ENCODE measurements at places on chromosomes 2 and 18.

DNA sequence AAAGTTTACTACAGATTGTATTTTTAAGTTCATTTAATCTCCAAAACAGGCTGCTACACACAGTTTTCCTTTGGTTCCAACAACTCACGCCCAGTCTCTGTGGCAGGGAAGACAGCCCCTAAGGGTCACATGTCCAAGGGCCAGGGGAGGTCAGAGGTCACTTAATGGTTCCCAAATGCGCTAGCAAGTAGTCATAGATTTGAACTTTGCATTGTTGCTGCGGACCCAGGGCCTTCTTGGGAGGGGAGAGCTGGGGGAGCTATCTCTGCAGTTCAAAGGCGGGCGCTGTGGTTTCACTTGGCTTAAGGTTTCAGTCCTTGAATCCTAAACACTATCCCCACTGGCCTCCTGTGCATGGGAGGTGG, 74.8 kb upstream of the ZNF532 start:
- DNase-seq: no peak

DNA sequence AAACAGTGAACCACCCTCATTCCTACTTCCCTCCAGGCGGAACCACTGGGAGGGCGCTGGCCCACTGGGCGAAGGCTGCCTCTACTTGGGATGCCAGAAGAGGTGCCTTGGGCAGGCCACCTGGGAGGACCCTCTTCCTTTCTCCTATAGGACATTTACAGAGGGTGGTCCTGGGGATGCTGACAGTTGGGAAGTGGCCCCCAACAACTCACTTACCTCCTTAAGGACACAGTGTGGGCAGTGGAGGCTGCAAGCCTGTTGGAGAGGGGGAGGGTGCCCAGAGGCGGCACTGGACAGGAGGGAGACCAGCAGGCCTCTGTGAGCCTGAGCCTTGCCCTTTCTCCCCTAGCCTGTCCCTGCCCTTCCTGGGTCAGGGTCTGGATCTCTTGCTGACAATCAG, 346.4 kb upstream of the HS6ST1 start:
- DNase-seq: no peak

- no peak for DNase-seq
These were observed 31.8 kb downstream of the MEMO1 start for GRCh38 chr2:31979018-31979417.

DNA sequence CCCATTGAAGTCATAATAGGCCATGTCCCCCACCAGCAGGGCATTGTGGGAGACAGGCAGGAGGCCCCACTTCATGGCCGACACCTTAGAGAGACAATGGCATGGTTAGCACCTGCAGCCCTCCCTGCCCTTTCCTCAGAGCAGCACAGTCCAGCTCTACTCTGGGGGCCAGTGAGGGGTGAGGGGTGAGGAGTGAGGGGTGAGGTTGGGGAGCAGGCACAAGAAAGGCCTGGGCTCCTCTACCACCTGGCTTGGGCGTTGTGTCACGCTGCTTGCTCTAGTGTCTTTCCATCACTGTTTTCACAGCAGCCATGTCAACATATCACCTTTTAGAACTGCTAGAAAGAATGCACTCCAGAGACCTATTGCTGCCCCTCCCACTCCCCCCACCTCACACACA, 77.2 kb downstream of the ADD2 start:
- no peak for DNase-seq

- DNase-seq: no peak
These were observed 17.1 kb downstream of the EHD3 start for GRCh38 chr2:31251018-31251417.

GRCh38 chr2:126385983-126386382, 270.0 kb upstream of the GYPC start:
- DNase-seq: no peak

GRCh38 chr2:163604941-163605555, 130.8 kb downstream of the FIGN start:
- DNase-seq: no peak

DNA sequence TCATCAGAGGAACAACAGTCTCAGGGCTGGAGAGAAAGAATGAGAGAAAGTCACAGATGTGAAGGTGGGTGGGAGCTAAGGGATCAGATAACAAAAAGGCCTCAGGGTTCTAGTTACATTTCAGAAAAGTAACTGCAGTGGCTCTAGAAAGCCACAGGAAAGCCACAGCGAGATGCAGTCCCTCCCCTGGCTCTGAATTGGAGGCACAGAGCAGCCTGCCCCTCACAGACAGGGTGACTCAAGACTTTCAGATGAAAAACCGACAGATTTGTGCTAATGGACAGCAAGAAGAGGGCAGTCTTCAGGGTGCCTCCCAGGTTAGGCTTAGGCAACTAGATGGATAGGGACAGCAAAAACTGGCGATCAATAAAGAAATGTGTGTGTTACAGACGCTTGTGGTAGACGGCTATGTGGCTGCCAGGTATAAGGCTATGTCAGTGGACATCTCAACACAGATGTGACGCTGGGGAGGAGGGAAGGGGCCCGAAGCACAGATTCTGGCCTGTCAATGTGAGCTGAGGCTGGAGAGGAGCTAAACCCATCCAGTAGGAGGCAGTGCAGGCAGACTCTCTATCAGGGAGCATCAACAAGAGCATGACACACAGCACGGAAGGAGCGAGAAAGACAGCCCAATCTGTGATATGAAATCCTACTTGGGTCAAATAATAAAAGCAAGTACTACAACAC, 26.2 kb downstream of the UNC50 start:
- peak; percentile 10 for DNase-seq

GRCh38 chr18:8982416-8983183, 119.9 kb upstream of the NDUFV2 start:
- peak; percentile 42 for DNase-seq

GRCh38 chr2:229627728-229628127, 86.6 kb downstream of the DNER start:
- no peak for DNase-seq

GRCh38 chr2:158692372-158693103, 102.6 kb upstream of the DAPL1 start:
- no peak for DNase-seq
